ENCODE measurements at places on chromosomes 2 and 18.
A peak's percentile ranks its signal among the peaks of the same experiment; 100 is the strongest.

GRCh38 chr2:238401551-238401950 is 25.2 kb upstream of the ASB1 start:
- no peak for DNase-seq

GRCh38 chr2:20370191-20370590 is 19.5 kb upstream of the PUM2 start:
- DNase-seq = no peak

- no peak for DNase-seq
Observed at GRCh38 chr2:135190799-135191198, 138.7 kb downstream of the RAB3GAP1 start.

DNA sequence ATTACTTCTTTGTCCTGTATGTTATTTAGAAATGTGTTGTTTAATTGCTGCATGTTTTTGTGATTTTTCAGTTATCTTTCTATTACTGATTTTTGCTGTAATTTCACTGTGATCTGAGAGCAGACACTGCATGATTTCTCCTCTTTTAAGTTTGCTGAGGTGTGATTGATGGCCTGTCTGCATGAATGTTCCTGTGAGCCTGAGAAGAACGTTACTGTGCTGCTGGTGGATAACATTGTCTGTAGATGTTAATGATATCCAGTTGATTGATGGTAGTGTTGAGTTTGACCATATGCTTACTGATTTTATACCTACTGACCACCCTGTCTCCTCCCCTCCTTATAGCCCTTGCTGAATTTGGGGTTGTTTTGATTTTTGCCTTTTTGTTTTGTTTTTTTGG is 37.4 kb upstream of the KCNG2 start:
- no peak for DNase-seq

DNA sequence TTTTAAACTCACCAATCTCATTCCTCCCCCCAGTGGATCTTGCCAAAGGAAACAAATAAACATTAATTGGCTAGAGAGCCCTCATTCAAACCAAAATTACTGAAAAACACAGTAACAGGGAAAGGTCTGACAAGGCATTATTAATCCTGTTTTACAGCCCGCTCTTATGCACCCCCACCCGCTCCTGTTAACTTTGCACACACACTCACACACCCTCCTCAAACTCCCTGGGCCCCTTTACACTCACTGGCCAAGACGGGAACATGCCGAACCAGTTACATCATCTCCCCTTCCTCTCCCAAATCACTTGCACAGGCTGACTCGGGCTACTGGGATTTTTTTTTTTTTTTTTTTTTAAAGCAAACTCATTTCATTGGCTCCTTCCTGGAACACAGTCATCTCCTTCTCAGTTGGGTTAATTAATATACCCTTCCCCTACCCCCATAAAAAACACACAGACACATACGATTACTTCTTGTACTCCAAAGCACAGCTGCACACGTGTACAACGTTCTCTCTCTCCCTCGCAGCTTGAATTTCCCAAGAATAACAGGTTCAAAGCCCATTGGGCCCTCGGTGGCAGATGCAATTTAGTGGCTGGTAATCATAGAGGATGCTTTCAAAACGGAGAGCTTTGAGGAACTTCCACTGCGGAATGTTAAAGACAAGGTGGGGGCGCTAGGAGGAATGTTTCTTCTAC is 31.8 kb downstream of the KLF7 start:
- DNase-seq = peak; percentile 93

- no peak for DNase-seq
Observed at GRCh38 chr2:232228332-232228731, 150.2 kb upstream of the ALPP start.
